Tongue (tissue), 3 donors: ENCODE measurements at places on chromosomes 16 and 17. TPM values are rescaled to one million over a fixed set of nuclear protein-coding genes. Genes with fewer than 3 reads are reported as not detected.

Gene NKD1
- total RNA-seq, result 15.7 TPM

GRCh38 chr16:89020068-89020924 lies 43.3 kb upstream of the CBFA2T3 start:
- no peak for DNase-seq

Gene COIL
- 17.4 TPM for total RNA-seq

GRCh38 chr17:29577001-29577370 lies 8.5 kb downstream of the TP53I13 start:
- no peak for DNase-seq

Gene SDR42E1
- 7.9 TPM for total RNA-seq

Gene EVI2A
- total RNA-seq, result 1.4 TPM

GRCh38 chr17:64006361-64007088 lies 8.4 kb downstream of the PRR29 start:
- no peak for DNase-seq

Gene TLCD3B
- 0.82 TPM for total RNA-seq

Gene TBC1D3D
- total RNA-seq, result 2.1 TPM

GRCh38 chr17:14373614-14374259 lies 72.9 kb downstream of the HS3ST3B1 start:
- peak; percentile 24 for DNase-seq

DNA sequence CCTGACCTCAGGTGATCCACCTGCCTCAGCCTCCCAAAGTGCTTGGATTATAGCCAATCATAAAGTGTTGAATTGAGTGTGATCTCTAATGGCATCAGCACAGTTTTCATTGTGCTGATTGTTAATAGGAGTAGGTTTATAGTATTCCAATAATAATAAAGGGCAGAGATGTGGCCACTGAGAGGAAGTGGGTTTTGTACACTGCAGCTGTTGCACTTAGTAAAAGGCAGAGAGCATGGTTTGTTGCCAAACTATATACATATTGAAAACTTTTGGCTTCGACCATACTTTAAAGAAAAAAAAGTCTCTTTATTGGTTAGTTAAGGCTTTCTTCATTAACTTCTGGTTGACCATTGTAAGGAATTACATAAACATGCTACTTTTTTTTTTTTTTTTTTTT lies 185.9 kb downstream of the CDK5R1 start:
- DNase-seq, result no peak

Gene PCYT2
- total RNA-seq, result 10.5 TPM

Gene DCAF7
- 30.4 TPM for total RNA-seq

- no peak for DNase-seq
Measured at GRCh38 chr17:45848868-45849535, 4.3 kb downstream of the SPPL2C start.

DNA sequence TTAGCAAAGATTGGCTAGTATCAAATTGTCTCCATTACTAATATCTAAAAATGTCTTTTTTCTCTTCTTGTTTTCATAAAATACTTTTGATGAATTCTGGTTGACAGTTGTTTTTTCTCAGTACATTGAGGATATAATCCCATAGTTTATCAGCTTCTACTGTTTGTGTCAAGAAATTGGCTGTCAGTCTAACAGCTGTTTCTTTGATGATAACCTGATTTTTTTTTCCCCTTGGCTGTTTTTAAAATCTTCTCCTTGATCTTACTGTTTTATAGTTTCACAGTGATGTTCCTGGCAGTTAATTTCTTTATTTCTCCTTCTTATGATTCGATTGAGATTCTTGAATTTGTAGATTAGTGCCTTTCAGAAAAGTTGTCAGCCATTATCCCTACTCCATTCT lies 315.3 kb upstream of the PMFBP1 start:
- no peak for DNase-seq

DNA sequence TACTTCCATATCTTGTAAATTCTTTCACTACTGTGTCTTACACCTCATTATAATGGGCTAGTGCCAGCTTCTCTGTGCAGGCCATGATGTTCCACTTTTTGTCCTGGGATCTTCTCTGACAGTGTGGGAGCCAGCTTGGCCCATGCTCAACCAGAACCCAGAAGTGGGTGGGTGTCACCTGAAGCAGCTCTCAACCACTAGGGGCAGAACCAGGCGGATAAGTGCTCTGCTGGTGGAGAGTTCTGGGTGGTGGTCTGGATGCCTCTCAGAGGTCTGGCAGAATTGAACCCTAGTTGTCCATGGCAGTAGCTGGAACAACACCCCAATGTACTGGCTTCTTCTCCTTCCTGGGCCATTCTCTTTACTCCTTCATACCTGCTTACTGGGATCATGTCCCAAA lies 254.1 kb upstream of the N4BP1 start:
- no peak for DNase-seq

Gene CACNG5
- not detected for total RNA-seq

- peak; percentile 56 for DNase-seq
Measured at GRCh38 chr17:69696650-69697049, 282.2 kb downstream of the MAP2K6 start.

- DNase-seq, result peak; percentile 48
Measured at GRCh38 chr17:75776386-75777295, 8.0 kb upstream of the UNK start.

- DNase-seq, result no peak
Measured at GRCh38 chr16:12570046-12570618, 233.6 kb downstream of the CPPED1 start.

DNA sequence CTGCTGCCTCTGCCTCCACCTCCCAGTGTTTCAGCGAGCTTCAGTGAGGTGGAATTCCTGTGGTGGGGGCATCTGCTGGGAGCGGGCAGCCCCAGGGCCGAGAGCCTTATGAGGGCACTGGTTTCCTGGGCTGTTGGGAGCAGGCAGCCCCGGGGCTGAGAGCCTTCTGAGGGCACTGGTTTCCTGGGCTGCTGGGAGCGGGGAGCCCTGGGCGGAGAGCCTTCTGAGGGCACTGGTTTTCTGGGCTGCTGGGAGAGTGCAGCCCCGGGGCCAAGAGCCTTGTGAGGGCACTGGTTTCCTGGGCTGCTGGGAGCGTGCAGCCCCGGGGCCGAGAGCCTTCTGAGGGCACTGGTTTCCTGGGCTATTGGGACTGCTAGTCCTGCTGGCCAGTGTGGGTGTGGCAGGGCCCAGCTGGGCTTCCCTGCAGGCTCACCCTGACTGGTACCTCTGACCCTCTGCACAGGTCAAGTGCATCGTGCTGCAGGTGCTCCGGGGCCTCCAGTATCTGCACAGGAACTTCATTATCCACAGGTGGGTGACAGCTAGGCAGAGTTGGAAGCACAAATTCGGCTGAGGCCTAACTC lies 5.6 kb downstream of the CDK10 start:
- no peak for DNase-seq

DNA sequence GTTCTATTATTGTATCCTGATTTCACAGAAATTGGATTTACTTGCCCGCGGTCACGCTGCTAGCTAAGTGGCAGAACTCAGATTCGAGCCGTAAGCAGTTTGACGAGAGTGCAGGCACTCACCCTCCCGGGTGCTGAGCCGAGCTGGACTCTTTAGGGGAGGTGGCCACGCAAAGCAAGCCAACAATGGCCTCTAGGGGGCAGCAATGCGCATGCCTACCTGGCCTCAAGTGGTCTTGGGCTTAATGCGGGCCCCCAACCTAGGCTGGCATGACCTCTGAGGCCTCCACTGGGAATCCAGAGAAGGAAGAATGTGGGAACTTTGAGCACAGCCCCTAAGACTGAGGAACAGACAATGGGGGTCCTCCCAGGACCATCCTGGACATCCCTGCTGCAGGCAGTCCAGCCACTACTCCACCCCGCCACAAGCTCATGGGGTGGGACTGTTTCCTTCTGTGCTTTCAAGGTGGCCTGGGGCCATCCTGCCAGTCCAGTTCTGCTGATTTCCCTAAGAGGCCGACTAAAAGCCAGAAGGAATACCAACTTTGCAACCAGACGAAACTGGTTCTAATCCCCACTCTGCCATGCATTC lies 276.5 kb downstream of the XYLT1 start:
- DNase-seq, result peak; percentile 54

Gene CFAP97D1
- total RNA-seq, result not detected

DNA sequence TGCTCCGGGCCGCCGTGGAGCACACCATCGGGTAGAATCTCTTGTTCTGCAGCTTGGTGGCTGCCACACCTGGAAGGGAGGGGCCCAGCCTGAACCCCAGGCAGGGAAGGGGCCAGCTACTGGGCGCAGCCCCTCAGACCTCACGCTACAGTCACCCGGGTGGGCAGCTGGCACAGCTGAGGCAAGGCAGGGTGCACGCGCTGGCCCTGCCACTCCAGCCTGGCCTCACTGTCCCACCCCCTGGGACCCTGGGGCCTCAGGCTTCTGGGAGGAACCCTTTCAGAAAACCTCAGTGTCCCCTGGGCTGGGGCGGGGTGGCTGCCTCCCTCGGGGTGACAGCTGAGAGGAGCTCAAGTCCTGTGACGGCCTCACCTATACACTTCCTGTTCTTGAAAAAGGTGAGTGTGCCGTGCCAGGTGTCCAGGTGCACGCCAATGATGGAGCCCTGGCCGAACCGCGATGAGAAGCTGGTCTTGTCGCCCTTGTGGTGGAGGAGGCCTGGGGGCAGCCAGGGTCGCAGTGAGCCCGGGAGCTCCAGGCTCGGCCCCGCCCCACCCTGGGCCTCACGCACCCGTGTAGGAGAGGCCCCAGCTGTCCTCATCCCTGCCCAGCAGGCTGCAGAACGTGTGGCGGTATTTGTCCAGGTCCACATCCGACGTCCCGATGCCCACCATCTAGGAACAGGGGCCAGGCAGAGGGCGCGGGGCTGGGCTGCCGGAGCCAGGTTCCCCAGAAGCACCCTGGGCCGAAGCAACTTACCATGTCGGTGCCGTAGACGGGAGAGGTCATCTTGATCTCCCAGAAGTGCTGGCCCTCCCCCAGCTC lies 4.7 kb upstream of the MRPS34 start:
- no peak for DNase-seq

GRCh38 chr17:30426292-30426691 lies 47.6 kb downstream of the CPD start:
- no peak for DNase-seq

- DNase-seq, result no peak
Measured at GRCh38 chr17:12911239-12911638, 106.6 kb downstream of the ELAC2 start.

- DNase-seq, result no peak
Measured at GRCh38 chr17:45086865-45087503, 25.9 kb downstream of the NMT1 start.

Gene RAB37
- 1.9 TPM for total RNA-seq

DNA sequence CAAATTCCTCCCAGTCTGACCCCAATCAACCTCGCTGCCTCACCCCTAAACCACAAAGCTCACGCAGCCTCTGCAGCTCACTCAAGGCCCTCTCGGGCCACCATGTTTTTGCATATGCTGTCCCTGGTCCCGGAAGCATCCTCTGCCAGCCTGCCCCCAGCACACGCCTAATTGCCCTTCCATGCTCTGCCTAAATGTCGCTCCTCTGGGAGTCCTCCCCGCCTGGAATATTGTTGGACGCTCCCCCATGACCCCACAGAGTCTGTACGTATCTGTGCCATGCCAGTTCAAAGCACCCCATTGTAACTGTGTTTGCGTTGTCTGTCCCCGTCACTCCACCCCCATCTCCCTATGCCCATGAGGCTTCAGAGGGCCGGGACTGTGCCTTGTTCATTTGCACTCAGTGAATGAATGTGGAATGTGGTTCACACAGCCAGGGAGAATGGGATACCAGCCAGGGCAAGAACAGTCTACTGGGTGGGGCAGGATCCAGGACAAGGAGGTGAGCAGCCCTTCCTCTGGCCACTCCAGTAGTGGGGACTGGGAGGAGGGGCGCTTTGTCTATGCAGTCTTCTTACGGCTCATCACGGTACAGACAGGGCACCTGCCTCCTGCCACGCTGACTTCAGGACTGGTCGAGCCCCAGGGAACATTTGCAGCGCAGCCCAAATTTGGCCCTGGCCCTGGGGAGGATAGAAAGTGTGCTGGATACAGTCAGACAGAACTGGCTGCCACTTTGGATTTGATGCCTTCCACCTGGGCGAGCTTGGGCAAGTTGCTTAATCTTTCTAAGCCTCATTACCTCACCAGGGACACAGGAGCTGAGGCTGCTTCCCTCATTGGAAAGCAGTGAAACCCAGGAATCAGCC lies 48.5 kb downstream of the NOS2 start:
- DNase-seq, result no peak

- no peak for DNase-seq
Measured at GRCh38 chr17:44782326-44782850, 23.6 kb downstream of the ADAM11 start.

DNA sequence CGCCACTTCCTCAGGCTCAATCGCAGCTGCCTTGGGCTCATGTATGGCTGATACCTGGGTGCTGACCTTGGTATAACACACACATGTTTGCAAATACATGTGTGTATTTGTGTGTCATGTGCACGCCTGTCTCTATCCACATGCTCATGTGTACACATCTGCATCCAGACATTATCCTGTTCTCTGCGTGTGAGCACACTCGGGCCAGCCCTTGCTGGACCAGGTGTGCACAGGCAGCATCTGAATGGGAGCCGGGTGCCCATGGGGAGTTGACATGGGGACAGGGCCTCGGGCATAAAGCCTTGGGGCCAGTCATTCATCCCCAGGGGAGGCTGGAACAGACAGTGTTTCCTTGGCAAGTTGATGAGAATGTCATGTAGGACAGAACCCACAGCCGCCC lies 29.1 kb upstream of the CRHR1 start:
- DNase-seq, result no peak

Gene CD300LG
- total RNA-seq, result 2.5 TPM

Gene TLCD3A
- total RNA-seq, result 9.7 TPM

DNA sequence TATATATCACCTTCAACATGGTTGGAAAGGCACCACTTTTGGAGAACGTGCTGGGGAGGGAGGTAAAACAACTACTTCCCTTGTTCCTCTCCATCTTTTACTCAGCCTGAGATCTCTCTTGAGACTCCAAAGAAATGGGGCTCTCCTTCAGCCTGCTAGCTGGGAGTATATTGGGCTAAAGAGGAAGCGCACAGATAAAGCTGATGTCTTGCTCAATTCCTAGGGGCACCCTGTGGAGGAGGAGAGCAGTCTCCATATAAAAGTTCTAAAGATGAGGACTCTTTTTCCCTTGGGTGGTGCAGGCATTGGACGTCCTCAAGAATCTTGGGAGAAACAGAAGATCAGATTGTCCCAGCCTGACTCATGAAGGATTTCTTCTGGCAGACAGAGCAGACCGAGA lies 4.6 kb upstream of the ETV4 start:
- no peak for DNase-seq

Gene STX8
- 75.2 TPM for total RNA-seq

DNA sequence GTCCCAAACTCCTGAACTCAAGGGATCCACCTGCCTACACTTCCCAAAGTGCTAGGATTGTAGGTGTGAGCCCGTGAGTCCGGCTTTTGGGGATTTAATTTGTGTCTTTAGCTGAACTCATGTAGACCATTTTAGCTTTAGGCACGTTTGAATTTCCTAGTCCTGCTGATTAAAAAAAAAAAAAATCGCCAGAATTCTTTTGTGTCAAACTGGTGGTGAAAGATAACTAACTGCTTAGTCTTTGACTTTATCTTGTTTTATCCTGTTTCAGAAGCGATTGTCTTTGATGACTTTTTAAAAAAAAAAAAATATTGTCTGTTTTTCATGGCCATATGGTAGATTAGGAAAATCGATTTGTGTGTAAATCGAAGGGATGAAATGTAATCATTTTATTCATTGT lies 2.6 kb downstream of the RABEP1 start:
- no peak for DNase-seq
